ENCODE measurements at places on chromosomes 5 and 9.

- no peak for DNase-seq
Observed at GRCh38 chr5:98474782-98475181, 298.7 kb upstream of the RGMB start.

DNA sequence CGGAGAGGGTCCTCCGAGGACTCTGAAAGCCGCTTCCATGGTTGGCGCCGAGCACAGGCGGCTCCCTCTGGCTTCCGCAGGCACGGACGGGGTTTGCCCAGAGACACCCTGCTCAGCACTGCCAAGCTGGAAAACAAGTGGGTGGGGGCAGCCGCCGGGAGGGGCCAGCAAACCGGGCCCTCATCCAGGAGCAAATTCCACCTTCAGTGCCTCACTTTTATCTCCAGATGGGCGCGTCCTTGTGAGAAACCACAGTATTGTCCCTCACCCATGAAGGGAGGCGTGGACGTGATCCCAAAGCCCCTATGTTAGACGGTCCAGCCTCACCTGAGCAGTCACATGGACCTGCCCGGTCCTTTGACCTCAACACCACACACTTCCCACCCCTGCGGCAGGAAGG, 29.0 kb downstream of the MED10 start:
- no peak for DNase-seq

DNA sequence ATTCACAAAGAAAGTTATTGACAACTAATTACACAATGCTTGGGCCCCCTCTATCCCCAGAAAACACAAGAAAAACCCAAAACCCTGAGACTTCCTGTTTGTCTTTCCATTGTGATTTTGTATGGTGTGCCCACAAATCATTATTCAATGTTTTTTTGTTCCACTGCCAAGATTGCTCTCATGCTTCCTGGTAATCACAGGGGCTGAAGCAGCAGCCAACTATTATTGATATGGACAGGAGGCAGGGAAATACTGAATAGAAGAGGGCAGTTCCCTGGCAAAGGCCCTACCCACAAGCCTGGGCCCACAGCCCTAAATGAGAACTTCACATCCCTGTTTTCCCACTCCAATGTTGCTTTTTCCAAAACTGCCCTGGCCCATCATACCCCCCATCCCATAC, 21.5 kb upstream of the RFK start:
- DNase-seq: no peak

DNA sequence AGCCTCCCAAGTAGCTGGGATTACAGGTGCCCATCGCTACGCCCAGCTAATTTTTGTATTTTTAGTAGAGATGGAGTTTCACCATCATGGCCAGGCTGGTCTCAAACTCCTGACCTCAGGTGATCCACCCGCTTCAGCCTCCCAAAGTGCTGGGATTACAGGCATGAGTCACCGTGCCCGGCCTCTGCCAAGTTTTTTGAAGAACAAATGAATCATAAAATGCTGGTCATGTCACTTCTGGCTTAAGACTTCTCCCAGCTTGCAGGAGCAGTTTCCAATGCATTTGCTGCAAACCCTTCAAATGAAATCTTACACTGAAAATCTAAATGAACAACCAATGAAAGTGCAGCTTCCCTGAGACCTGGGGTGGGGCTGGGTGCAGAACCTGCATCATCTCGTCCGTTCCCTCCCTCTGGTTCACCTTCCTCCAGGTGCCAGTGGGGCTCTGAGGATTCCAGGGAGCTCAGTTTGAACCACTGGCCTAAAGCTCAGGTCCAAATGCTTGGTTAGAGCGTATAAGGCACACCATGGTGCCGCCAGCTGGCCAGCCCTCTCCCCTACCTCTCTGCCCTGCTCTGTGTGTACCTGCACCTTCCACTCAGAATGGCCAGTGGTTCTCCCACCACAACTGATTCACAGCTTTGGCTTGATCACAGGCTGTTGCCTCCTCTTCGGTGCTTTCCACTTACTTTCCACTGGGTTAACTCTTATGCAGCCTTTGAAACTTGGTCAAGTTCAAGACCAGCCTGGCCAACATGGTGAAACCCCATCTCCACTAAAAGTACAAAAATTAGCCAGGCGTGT, 39.8 kb upstream of the FUBP3 start:
- no peak for DNase-seq

DNA sequence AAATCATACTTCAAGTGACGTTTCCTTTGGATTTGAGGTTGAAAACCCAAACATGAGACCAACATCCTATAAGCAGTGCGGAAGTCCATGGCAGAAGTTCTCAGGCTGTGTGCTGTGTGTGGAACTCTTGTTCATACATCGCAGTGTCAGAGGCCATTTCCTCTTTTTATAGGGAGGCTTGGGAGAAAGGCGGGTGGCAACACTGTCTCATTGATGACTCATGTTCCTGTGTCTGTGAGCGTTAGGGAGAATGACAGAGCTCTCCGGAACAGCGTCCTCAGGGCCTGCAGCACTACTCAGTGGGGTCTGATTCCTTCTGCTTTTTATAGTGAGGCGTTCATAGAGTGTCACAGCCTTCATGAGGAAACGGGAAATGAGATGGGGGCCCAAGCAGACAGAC, 98.8 kb upstream of the BASP1 start:
- DNase-seq: no peak

DNA sequence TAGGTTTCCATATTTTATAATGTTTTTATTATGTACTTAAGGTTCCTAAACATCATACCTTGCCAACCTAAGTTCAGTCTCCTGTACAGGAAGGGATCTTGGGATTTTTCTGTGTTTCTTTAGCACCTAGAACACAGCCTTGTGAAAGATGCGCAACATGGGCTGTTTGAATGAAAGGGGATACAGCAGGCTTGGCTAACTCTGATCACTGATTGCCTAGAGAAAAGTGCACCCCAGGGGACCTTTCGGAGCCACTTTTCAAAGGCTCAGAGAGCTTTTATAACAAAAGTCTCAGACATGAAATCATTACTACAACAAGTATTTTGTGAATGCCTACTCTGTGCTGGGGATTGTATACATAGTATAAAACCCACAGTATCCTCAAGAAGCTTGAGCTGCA, 261.6 kb downstream of the BNC2 start:
- DNase-seq: no peak

DNA sequence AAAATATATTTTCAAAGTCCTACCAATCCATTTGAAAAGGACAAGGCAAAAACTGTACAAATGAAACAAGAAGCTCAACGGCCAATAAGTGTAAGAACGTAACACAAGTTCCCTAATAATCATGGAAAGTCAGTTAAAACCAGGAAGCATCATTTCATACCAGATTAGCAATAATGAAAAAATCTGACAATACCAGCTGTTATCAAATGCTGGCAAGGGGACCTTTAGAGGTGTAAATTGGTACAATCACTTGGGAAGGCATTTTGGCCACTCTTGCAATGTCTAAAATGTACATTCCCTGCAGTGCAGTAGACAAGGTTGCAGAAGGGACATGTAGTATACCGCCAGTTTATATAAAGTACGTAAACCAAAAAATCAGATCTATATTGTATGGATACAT, 10.1 kb upstream of the SEMA5A start:
- no peak for DNase-seq

DNA sequence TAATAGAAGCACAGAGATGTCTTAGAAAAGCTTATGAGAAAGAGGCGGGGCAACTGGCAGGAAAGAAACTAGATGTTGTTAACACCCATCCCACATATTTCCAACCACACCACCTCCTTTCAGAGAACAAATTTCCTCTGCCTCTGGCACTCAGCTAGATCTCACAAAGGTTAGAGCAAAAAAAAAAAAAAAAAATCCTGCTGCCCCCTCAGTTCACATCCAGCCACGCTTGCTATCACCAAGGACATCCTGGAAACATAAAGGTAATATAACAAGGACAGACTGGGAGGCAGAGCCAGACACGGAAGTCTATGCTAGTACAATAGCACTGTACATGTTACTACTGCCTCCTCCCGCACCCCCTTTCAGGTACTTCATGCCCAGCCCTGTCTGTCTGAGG, 238.0 kb upstream of the PTGER4 start:
- DNase-seq: no peak

All from iPS DF 6.9 (cell line).